NCI-H446 (cell line): ENCODE measurements at places on chromosomes 16 and 17.

GRCh38 chr16:27665881-27666280 is 115.9 kb downstream of the KATNIP start:
- DNase-seq: no peak

DNA sequence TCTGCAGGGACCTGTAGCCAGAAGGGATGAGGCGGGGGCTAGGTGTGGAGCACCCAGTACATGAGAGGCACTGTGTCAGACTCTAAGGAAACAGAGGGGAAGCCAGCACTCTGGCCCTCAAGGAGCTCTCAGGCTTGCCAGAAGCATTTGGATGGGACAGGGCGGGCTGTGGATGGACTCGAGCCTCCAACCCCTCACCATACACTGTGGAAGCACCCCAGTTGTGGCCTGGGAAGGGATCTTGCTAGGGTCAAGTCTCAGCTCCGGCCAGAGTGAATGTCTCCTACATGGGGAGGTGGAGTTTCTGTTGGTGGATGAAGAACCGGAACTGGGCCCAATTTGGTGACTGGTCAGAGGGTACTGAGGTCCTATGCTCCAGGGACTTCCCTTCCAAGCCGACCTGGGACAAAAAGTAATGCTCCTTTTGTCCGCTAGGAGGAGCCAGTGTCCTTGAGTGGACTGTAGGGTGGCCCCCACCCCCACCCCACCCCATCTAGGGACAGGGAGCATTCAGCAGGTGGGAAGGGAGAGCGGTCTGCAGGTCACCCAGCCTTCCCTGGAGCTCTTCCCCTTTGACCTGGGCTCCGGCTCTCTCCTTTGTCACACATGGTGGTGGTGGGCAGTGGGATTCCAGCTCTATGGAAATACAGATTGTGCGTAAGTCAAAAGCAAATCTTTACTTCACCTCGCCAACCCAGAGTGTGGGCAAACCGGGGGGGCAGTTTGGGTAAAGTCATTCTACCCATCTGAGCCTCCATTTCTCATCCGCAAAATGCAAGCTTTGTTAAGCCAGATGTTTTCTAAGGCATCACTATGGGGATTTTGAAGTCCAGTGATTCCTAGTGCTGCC is 20.4 kb upstream of the PHB1 start:
- DNase-seq: peak; percentile 62

- DNase-seq: peak; percentile 61
Observed at GRCh38 chr17:81253358-81254131, 14.4 kb downstream of the NDUFAF8 start.

- DNase-seq: no peak
Observed at GRCh38 chr16:8926827-8927226, 36.9 kb downstream of the USP7 start.

GRCh38 chr16:842061-842476 is 41.5 kb upstream of the GNG13 start:
- DNase-seq: no peak

- no peak for DNase-seq
Observed at GRCh38 chr17:49946964-49947584, 21.9 kb upstream of the DLX4 start.

DNA sequence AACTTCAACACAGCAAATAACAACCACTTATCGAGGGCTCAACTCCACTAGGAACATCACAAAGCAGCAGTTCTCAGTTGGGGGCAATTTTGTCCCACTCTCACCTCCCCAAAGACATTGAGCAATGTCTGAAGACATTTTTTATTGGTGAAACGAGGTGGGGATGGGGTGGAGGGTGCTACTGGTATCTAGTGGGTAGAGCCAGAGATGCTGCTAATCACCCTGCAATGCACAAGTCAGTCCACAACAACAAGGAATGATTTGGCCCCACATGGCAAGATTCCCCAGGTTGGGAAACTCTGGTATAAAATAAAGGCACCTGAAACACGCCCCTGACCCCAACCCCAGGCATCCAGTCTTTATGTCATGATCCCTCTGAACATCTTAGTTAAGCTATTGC is 33.3 kb downstream of the TLE7 start:
- no peak for DNase-seq

GRCh38 chr16:81455006-81455405 is 10.4 kb downstream of the CMIP start:
- DNase-seq: no peak

GRCh38 chr16:20905576-20905975 is 5.0 kb downstream of the LYRM1 start:
- no peak for DNase-seq

- DNase-seq: no peak
Observed at GRCh38 chr16:84768808-84769197, 51.0 kb upstream of the CRISPLD2 start.
